ENCODE measurements at places on chromosomes 1 and 21.

DNA sequence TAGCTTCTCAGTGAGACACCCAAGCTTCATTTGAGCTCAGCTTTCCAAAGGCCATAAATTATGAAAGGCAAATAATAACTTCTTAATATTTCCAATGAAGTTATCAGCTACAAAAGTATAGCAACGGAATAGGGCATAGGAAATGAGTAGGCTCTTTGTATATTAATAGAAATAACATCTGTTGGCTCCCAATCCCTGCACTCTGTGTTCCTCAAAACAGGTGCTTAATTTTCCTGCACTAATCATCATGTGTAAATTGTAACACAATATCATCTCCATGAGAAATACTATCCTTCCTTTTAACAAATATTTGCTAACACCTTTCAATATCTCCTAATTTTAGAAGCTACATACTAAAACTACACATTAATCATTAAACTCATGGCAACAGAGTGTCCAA is 19.2 kb upstream of the IFI44L start:
- no peak for DNase-seq

DNA sequence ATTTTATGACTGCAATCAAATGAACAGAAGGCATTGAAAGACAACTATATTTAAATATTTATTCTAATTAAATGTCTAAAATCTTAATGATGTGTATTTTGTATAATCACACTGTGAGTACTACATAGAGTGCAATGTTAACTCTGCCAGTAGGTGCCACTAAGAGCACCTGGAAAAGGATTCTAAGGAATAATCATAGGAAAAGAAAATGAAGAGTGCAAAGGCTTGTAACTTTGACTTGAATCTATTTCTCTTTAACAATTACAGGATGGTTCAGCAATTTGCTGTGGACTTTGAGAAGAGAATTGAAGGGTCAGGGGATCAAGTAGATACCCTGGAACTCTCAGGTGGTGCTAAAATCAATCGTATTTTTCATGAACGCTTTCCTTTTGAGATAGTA is 200.4 kb downstream of the DNM3 start:
- no peak for DNase-seq

DNA sequence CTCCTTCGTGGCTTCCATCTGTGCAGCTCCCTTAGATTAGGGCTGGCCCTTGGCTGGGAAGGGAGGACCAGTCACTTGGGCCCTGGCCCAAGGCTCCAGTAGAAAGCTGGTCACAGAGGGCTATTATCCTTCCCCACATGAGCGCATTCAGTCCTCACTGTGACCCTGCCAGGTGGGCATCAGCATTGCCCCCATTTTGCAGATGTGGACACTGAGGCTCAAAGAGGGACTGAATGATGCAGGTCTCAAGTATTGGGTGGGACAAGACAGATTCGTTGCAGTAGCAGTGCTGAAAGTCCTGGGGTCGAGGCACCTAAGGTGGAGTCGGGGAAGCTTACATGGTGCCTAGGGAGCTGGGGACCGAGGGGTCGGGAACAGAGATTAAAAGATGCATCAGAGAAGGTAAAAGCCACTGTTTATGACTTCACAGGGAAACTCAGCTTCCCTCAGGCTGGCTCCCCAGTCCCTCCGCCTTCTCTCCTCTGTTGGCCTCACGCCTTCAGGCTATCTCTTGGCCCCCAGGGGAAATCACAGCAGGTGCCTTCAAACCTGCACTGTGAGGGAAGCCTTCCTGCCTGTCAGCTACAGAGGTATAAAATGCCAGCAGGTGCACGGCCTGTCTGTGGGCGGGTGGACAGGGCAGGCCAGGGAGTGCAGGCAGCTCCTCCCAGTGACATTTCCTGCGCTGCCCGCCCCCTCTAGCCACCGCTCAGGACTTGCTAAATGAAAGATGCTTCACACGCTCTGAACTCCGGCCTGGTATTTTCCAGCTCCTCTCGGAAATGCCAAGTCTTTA is 178.4 kb downstream of the GRIK3 start:
- no peak for DNase-seq

- no peak for DNase-seq
These were observed 446.1 kb downstream of the SIPA1L2 start for GRCh38 chr1:232183802-232184201.

DNA sequence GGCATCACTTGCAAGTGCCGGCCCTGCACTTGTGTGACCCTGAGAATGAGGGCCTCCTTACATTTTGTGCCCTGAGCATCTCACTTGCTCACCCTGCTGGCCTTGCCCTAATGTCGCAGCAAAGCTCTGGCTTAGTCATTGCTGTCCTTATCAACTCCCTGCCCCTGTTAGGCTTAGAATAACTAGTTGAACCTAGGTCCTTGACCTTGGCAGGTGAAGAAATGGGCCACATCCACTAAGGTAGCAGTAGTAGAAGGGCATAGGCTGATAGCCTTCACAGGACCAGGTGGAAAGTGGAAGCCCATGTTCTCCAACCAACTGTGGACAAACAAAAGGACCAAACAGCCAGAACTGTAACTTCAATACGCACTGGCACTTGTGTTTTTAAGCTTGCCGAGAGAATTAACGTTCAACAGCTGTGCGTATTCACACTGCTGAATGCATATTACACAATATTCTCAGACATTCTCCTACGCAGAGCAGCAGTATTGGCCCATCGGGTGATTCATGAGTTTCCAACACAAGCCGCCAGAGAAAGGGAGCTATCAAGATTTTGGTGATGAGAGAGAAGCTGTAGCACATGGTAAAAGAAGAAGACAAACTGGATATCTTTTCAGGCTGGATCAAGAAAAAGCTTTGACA is 27.7 kb upstream of the PTGFRN start:
- DNase-seq = no peak

DNA sequence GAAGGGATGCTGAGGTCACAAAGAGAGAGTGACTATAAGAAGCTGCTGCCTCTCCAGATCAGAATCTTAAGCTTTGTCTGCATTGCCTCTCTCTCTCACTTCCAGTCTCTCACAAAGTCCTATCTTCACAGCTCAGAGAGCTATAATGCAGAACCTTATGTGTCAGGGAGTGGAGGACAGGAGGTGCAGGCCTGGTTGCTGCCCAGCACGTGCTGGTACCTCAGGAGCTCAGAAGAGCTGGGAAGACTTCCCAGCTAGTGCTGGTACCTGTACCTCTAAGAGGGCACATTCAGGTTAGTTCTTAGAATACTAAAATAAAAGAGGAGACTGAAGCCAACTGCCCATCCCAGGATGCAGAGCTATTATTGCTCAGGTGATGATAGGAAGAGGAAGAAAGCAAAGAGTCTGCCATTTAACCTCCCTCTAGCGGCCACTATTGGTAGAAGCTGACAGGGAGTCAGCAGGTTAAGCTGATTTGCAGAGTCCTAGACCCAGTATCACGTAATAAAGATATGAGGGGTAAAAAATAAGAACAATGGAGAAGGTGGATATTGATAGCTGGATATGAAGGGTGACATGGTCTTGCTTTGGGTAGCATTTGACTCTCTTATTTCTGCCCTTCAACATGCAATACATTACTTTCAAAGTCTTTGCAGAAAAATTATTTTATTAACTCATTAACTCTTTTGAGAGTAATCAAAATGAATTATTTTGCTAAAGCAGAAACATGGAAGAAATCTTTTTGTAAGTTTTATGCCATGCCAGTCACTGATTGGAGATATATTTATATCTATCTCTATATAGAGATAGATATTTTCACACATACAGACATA is 138.1 kb upstream of the HMCN1 start:
- peak; percentile 9 for DNase-seq

DNA sequence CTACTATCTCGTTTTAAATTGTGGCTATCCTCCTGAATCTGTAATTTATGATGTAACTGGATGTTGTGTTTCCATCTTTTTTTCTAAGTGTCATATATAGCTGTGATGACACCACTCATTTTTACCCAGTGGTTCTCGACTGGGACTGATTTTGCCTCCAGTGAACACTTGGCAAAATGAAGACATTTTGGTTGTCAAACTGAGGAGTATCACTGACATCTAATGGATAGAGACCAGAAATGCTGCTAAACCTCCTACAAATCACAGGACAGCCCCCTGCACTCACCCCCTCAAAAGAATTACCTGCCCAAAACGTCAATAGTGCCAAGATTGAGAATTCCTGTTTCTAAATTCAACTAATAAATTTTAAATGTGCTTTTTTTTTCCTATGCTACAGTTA is 1.9 kb downstream of the TRMT13 start:
- no peak for DNase-seq

DNA sequence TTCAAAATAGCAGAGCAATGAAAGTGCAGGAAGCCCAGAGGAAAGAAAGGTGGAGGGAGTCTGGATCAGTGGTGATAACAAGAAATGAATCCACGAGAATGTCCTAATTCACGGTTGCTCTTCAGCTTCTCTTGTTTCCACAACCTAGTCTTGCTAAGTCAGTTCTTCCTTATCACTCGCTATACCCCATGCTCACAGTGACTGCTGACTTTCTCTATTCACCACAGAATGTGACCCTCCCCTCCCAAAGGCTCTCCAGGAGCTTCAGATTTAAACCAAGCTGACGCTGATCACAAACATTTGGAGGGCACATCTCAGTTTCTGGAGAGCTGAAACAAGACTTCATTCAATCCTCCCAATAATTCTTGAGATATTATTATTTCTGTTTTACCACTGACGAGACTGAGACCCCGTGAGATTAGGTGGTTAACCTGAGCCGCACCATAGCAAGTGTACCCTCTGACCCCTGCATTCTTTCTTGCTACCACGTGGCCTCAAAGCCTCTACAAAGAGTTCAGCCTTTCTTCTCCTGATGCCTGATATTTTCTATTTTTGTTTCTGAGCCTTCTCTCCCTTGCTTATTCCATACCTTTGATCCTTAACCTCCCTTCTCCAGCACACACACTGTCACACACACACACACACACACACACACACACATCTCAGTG is 10.7 kb upstream of the CCN1 start:
- no peak for DNase-seq

- DNase-seq = no peak
These were observed 274.1 kb downstream of the TRABD2B start for GRCh38 chr1:47722909-47723580.

DNA sequence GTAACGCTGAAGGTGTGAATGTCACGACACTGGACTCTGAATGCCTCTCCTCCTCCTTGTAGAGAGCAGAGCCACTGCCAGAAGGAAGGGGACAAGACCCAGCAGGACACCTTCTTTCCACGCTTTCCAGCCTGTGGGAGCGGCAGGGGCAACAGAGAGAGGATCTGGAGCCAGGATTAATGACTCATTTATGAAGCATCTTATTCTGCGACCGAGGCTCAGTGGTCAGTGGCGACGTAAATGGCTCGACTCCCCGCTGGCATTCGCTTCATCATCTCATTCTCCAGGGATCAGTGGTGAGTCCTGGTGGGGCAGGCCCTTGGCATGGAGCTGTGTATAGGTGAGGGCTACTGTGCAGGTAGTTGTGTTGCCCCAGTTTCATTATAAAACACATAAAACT is 4.6 kb downstream of the SLC37A1 start:
- DNase-seq = no peak

- no peak for DNase-seq
These were observed 917.3 kb upstream of the B3GALT2 start for GRCh38 chr1:194103516-194104246.

DNA sequence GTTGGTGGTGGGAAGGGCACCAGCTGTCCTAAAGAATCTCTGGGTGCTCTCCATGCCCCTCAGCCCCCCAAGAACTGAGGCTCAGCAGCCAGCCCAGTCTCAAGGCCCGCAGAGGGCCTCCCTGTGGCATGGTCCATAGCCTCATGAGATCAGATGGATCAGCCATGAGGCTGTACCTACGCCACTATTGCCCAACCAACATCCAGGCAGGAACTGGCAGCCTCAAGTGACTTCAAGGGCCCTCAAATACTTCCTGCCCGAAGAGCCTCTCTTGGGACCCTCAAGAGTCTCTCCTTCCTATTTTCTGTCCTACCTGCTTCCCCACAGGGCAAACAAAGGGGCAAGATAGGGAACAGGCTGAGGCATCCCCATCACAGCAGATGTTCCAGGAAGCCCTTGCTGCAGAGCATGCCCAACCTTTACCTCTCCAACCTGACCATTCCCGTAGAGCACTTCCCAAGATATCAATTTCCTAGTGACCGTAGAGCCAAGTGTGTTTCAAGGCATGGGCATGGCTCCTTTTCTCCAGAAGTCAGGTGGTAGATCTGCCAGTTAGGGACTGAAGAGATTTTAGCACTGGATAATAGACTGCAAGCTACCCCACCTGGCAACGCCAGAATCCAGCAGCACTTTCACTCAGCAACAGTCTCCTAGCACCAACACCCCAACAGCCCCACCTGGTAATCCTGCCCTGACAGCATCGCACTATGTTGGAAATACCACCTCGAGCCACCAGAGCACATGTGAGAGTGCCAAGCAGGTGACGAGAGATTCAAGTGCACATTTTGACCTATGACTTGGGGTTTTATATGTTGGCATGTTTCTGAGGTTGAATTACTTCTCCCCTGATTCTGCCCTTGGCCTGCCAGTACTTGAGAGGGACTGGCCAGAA is 13.7 kb upstream of the MFSD2A start:
- DNase-seq = no peak

DNA sequence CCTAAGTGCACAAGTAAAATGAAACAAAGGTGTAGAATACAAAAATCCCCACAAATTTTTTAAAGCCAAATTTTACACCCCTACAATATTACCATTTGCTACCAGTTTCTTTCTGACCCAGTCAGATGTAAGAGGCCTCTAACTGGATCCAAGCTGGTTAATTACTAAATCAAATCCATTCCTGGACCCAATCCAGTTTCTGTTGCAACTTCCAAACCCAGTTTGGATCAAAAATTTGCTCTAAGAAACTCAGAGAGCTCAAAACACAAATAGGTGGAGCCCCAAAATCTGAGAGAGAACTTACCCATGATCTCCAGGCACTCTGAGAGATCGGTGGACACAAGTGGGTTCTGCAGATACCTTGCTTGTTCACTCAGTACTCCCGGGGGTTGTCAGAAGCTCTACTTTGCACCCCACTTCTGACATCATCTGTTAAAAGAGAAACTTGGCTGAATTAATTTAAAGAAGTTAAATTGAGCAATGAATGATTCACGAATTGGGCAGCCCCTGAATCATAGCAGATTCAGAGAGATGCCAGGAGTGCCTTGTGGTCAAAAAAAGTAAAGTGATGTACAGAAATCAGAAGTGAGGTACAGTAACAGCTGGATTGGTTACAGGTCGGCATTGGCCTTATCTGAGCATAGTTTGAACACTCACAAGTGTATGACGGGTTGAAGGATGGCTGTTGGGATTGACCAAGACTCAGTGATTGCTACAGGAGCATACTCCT is 448.0 kb downstream of the KCNT2 start:
- DNase-seq = no peak

DNA sequence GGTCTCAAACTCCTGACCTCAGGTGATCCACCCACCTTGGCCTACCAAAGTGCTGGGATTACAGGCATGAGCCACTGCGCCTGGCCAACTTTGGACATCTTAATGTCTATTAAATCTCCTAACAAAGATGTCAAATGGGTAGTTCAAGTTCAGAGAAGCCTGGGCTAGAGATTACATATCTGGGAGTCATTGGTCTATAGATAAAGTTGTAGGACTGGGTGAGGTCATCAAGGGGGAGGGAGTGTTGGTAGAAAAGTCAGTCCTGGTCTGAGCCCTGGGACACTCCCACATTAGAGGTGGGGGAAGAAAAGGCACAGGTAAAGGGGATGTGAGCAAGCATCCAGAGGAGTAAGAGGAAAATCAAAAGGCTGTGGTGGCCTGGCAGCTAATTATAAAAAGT is 6.6 kb downstream of the UBIAD1 start:
- no peak for DNase-seq
